DND-41 (cell line): ENCODE measurements at places on chromosomes 12 and 14.
A peak's percentile ranks its signal among the peaks of the same experiment; 100 is the strongest.

DNA sequence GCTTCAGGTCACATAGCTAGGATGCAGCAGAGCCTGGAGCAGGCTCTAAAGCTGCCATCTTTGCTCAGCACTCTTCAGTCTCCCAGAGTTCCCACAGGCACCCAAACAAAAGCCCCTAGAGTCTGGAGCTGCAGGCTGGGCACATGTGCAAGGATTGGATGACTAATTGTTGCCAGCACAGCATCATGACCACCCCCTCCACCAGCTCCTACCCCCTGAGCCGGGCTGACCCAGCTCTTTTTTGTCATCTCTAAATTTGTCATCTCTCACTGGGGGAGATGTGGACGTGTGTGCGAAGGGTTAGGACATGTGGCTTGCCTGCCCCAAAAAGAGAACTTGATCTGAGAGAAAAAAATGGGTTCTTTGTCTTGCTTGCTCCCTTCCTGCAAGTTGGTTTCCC is 4.3 kb upstream of the MMP19 start:
- no peak for DNase-seq

DNA sequence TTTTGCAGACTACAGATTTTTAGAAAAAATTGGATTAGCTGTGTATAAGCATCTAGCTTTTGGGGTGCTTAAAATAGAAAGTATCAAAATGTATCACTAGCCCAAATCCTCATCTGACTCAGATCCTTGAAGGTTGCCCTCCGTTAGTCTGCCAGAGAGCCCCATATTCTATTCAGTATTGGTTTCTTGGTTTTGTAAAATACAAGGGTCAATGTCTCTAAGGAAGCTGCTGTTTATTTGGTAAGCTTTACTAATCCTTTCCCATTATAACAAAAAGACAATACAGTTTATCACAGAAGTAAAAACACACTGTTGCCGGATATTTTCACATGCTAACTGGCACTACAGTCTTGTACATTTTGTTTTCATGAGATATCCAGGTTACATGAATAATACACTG is 92.8 kb upstream of the PTHLH start:
- DNase-seq = no peak

GRCh38 chr14:22531451-22532344 is 57.3 kb downstream of the DAD1 start:
- no peak for DNase-seq

- DNase-seq = peak; percentile 21
Observed at GRCh38 chr12:53381731-53382630, 2.0 kb downstream of the SP1 start.

DNA sequence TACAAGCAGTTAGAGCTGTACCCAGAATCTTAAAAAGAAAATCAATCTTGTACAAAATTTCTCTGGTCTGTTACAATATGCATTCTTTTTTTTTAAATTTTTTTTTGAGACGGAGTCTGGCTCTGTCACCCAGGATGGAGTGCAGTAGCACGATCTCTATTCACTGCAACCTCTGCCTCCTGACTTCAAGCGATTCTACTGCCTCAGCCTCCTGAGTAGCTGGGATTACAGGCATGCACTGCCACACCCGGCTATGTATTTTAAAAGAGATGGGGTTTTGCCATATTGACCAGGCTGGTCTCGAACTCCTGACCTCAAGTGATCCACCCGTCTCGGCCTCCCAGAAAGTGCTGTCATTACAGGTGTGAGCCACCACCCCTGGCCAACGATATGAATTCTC is 4.1 kb downstream of the FBXO33 start:
- no peak for DNase-seq

DNA sequence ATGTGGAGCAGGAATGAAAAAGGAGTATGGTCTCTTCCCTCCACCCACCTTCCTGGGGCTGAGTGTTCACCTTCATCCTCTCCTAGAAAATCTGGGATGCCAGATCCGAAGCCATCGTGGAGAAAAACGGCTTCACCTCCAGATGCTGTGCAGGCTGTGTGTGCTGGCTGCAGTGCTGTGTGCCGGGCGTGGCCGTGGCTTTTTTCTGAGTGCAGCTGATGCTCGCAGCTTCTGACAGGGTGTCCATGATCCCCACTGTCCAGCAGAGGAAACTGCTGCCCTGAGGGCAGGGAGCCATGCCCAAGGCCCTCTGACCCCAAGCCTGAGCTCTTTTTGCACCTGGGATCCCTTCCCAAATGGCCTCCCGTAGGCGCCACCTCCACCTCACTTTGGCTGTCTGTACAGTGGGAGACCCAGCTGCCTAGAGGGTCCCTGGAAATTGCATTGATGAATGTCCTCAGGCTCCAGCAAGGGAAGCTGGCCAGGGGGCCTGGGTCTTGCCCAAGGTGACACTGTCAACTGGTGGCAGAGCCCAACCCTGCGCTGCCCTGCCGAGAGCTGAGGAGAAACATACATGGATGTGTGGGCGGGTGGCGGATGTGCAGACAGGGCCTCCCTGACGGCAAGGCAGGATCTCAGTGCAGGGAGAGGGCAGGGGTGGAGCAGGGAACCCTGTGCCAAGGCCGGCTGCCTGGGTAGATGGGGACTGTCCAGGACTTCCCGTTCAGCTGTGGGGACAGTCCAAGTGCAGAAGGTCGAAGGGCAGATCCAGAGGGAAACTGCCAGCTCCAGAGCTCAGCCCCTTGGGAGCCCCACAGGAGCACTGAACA is 53.3 kb downstream of the BEGAIN start:
- peak; percentile 49 for DNase-seq

DNA sequence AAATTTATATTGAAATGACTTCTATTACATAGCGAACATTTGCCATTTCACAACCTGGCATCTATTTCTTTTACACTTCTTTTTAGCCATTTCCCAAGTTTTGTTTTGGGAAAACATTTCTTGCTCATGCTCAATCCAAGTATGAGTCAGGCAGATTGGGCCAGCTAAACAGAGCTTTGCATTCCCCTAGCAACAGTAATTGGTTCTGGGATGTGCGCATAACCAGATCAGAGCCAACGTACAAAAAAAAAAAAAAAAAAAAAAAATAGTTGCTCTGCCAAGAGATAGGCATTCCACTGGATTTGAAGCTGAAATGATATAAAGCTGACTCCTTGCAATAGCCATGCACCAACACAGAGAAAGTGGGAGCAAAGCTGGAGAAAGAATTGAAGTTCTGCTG is 37.5 kb downstream of the PLCZ1 start:
- DNase-seq = no peak

DNA sequence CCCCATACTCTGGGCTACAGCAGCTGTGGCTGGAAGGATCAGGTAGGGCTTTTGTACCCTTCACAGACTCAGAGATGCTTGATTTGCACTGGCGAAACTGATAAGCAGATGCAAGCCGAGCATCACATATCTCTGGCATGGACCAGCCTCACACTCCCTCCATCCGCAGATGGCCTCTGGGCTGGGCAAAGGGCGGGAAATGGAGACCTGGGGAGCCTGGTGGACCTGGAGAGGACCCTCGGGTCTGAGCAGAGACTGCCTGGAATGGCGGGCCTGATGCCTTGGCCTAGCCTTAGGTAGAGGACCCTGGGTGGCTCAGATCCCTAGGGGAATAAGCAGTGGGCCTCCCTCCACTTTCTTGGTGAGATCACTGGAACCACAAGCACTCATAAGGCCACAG is 53.2 kb downstream of the GALNT16 start:
- DNase-seq = no peak

GRCh38 chr12:92192360-92192759 is 46.7 kb upstream of the BTG1 start:
- DNase-seq = no peak

DNA sequence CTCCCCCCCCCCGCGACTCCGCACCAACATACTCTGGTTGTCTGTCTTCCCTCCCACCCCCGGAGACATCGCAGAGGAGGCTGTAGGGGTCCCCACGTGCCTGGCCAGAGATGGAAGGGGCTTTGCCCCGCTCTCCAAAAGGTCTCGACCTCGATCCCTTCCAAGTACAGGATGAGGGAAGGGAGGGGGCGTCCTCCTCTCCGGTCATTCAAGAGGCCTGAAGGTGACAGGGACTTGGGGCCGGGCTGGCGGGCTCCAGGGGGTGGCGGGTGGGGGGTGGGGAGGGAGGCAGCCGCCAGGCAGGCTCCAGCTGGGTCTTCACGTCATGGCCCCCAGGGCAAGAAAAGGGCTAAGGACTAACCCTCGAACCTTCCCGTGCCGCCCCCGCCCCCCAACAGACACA is 15.1 kb downstream of the TBX3 start:
- no peak for DNase-seq

- DNase-seq = no peak
Observed at GRCh38 chr12:10661338-10661737, 12.5 kb downstream of the STYK1 start.

- DNase-seq = no peak
Observed at GRCh38 chr12:116373572-116374206, 96.2 kb upstream of the MED13L start.

GRCh38 chr14:65986041-65986440 is 500.1 kb upstream of the CCDC196 start:
- DNase-seq = no peak

DNA sequence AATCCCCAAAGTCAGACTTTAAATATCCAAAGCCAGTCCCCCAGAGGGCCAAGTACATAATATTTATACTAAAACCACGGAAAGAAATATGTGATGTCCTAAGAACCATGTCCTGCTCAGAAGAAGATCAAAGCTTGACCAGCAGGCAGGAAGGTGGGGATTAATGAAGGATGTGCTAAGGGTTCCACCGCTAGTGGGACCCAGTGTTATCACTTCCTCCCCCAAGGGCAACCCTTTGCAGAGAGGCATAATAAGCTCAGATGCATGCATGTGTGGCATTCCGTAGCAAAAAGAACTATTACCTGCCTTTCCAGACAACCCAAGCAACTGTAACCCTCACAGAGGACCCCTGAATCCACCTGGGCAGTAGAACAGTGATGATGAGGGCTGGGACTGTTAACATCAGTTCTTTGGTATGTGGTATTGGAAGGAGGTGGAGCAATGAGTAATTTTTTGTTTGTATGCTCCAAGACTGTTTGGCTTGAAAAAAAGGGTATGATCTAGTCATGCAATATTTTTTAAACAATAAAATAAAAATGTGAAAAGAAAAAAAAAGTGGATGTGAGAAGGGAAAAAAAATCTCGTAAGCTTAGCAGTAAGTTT is 71.7 kb upstream of the ETV6 start:
- no peak for DNase-seq

DNA sequence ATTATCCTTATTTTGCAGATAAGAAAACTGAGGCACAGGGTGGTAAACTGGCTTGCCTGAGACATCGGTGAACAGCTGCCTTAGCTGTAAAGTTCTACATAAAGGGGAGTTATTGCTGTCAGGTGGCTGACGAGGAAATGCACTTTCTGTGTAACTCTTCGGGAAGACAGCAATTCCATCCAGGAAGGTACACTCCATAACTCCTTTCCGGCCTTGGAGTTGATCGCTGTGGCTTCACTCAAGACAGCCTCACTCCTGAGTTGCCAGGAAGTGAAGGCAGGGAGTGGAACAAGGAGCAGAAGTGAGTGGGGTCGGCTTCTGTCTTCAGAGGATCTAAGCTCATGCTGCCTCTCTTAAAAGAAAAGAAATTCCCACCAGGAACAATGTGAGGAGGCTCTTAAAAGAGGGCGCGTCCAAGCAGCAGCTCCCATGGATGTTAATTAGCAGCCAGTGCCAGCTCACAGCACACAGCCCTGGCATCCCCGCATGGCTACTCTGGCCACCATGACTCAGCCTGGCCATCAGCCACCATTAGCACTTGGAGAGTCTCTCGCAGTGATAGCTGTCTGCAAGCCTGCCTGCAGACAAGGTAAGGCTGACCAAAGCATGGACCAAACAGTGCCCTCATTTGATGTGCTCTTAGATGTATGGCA is 60.3 kb downstream of the NUAK1 start:
- DNase-seq = no peak

DNA sequence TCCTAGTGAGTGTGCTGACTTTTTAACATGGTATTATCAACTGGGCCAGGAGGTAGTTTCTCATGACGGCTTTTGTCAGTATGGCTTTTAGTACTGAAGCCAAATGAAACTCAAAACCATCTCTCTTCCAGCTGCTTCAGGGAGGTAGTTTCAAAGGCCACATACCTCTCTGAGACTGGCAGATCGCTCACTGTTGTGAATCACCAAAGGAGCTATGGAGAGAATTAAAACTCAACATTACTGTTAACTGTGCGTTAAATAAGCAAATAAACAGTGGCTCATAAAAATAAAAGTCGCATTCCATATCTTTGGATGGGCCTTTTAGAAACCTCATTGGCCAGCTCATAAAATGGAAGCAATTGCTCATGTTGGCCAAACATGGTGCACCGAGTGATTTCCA is 141.1 kb downstream of the HMGA2 start:
- DNase-seq = no peak

DNA sequence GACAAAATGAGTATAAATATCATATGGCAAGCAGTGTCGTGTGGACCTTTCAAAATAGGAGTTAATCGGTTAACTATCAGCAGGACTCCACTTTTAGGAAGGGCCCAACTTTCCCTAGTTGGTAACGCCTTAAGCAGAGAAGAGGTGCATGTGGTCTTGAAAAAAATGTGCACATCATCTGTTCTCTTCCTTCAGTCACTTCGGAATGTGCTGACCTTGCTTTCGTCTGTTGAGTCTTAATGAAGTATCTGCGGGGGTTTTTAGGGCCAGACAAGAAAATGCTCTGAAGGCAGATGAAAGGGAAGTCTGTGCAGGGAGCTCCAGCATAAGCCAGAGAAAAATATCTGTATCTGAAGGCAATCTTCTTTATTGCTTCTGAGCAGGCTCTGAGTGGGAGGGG is 185.2 kb downstream of the AEBP2 start:
- DNase-seq = no peak

DNA sequence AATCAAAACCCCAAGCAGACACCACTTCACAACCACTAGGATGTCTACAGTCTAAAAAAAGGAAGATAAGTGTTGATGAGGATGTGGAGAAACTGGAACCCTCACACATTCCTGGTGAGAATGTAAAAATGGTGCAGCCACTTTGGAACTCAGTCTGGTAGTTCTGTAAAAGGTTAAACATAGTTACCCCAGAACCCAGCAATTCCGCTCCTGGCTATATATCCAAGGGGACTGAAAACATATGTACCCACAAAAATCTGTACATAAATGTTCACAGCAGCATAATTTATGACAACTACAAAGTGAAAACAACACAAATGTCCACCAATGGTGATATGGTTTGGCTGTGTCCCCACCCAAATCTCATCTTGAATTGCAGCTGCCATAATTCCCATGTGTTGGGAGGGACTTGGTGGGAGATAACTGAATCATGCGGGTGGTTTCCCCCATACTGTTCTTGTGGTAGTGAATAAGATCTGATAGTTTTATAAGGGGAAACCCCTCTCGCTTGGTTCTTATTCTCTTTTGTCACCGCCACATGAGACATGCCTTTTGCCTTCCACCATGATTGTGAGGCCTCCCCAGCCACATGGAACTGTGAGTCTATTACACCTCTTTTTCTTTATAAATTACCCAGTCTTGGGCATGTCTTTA is 46.8 kb downstream of the PRKAB1 start:
- no peak for DNase-seq
